RPMI7951 (cell line): ENCODE measurements at places on chromosomes 2 and 18.

DNA sequence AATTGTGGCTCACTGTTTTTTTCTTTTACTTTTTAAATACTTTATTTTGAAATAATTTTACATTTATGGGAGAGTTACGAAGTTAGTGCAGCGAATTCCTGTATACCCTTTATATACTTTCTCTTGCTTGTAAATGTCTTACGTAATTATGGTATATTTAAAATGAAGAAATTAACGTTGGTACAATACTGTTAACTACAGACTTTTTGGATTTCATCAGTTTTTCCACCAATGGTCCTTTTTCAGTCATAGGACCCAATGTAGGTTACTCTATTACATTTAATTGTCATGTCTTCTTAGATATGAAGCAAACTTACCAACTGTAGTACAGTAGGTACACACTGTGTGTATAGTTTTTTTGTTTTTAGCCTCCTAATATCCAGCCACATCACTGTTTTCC is 76.3 kb downstream of the BOLA3 start:
- no peak for DNase-seq

GRCh38 chr18:79438898-79439627 is 43.3 kb downstream of the NFATC1 start:
- DNase-seq = no peak

GRCh38 chr2:2664989-2665833 is 334.1 kb upstream of the MYT1L start:
- peak; percentile 96 for DNase-seq

DNA sequence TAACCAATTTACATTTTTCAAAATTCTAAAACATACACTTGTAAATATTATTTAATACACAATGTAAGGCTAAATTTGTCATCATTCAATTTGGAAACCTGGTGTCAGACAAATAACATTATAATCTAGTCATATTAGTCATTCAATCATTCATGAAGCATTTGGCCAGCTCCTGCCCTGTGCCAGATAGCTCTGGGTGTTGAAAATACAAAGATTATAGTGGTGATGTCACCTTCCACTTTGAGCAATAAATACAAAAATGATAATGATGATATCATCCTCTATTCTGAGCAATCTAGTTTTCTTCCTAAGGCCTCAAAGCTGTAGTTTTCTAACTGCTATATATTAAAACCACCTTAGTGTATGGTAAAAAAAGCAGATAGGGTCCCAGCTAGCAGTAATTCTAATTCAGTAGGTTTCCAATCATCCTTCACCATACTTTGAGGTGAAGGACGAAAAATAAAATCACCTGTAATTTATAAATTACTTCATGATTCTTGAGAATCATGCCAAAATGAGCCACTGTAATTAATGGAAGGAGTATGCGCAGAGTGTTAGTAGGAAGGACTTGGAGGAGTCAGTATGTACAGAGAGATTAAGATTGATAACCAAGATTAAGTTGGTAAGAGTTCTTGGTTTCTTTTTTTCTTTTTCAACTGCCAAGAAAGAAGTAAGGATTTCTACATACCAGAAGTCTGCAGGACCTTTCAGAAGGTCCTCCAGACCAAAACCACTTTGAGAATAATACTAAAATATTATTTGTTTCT is 23.2 kb downstream of the MEMO1 start:
- DNase-seq = no peak

- no peak for DNase-seq
Measured at GRCh38 chr18:41060967-41061366, 894.1 kb upstream of the PIK3C3 start.

- DNase-seq = peak; percentile 70
Measured at GRCh38 chr2:65491381-65491905, 59.0 kb upstream of the SPRED2 start.
